ENCODE measurements at places on chromosomes 7 and 10.

DNA sequence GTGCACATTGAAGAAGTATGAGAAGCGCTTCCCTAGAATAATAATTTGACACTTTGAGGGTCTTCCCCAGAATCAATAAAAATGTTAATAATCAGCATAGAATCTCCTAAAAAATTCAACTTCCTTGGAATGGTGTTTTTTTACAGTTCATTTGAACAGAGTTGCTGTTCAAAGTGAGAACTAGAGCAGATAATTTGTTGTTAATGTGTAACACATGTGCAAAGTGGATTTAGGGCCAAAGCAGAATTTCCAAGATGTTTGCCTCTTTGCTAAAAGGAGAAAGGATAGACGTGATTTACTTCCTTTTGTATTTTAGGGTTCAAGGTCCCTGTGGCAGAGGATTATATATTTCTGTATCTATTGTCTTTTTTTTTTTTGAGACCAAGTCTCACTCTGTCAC, 73.8 kb downstream of the ZNF277 start:
- no peak for DNase-seq

DNA sequence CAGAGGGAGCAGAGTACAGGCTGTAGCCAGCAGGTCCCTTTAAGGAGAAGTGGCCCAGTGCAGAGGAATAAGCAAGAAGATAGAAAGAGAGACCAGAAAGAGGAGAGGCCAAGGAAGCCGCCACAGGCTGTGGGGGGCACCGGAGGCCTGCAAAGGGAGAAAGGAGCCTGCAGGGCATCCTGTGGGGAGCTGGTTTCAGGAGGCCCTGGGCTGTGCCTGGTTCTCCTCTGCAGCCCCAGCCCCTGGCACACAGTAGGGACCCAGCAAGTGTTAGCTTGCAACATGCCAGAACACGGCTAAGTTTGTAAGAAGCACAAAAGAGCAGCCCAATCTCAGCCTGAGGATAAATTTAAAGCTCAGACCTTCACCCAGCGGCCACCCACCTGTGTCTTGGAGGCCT, 12.3 kb upstream of the C10orf71 start:
- no peak for DNase-seq

- DNase-seq = no peak
Measured at GRCh38 chr7:2148814-2149213, 83.9 kb downstream of the MAD1L1 start.

- no peak for DNase-seq
Measured at GRCh38 chr10:5666841-5667630, 641 bp upstream of the ASB13 start.

GRCh38 chr10:85060944-85061343, 732.6 kb downstream of the CCSER2 start:
- DNase-seq = no peak

DNA sequence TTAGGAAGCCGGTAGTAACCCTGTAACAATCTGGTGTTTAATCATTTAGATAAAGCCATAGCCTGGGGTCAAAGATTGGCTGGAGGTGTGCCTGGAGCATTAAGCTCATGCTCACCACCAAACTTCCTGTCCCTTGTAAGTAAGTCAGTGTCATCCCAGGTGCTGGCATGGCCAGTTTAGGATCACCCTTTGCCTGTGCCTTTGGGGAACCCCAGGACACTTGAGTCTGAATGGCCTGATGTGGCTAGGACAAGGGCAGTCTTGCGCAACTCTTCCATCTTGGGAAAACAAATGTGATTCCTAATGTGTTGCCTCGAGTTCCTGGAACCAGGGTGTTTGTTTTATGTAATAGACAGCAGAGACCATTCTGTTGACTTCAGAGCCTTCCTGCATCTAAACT, 154.8 kb downstream of the GRK5 start:
- no peak for DNase-seq

- DNase-seq = no peak
Measured at GRCh38 chr10:133379152-133379800, at the start of gene PAOX. Gene PAOX, plus strand, starts transcription at chr10:133379262. Its CDS starts 55 bp downstream, at chr10:133379317.

DNA sequence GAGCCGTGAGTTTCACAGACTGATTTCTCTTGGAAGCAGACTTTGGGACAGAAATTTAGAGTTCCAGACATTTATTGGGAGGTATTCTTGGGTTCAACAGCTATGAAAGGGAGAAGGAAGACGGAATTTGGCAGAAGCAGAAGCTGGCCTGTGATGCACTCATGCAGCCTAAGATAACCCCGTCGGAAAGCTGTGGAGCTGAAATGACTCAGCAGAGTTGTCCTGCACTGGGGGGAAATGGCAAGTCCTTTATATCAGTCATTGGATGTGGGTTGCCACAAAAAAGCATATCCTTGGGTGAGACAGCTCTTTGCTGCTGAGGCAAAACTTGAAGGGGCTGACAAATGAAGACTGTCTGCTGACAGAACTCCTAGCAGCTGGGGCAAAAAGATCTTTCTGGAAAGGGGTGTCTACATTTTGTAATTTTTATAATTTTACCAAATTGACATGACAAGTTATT, 11.5 kb upstream of the MICU1 start:
- DNase-seq = peak; percentile 0

DNA sequence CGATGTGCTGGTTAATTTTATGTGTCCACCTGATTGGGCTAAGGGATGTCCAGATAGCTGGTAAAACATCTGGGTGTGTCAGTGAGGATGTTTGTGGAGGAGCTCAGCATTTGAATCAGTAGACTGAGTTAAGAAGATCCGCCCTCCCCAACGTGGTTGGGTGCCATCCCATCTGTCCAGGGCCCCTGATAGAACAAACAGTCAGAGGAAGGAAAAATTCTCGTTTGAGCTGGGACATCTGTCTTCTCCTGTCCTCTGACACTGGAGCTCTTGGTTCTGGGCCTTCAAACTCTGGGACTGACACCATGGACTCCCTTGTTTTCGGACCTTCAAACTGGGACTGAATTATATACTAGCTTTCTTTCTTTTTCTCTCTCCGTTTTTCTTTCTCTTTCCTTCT, 59.6 kb downstream of the CARD11 start:
- DNase-seq = no peak
